Stimulated activated CD8-positive, alpha-beta memory T cell treated with anti-CD3 and anti-CD28 coated beads, Interleukin-4, amount 100 ng/mL, for 1 hour (primary cell): ENCODE measurements at places on chromosomes 1 and 21.

- DNase-seq: no peak
These were observed 4.6 kb upstream of the TIE1 start for GRCh38 chr1:43296207-43296606.

DNA sequence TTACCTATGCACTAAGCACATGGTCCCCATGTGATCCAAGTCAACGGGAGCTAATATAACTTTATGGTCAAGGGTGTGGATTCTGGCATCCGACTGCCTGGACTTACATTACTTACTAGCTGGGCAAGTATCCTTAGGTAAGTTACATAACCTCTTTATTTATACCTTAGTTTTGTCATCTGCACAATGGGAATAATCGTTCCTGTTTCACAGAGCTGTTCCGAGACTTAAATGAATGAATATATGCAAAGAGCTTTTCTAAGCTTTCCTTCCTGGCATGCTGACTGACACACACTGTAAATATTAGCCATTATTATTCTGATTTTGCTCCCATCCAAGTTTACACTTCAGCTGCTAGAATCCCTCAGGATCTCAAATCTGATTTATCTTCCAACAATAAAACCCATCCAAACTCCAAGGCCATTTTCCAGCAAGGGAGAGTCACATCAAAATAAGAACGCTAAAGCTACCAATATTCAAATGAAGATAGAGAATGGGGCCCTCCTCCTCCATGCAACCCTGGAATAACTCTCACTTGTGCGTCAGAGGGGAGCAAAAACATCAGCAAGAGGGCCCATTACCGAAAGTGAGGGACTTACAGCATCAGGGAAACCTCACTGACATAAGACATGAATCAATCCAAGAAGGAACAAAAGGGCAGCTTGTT lies 115.6 kb upstream of the KAZN start:
- no peak for DNase-seq

- no peak for DNase-seq
These were observed 8.3 kb upstream of the HES5 start for GRCh38 chr1:2538376-2538775.

DNA sequence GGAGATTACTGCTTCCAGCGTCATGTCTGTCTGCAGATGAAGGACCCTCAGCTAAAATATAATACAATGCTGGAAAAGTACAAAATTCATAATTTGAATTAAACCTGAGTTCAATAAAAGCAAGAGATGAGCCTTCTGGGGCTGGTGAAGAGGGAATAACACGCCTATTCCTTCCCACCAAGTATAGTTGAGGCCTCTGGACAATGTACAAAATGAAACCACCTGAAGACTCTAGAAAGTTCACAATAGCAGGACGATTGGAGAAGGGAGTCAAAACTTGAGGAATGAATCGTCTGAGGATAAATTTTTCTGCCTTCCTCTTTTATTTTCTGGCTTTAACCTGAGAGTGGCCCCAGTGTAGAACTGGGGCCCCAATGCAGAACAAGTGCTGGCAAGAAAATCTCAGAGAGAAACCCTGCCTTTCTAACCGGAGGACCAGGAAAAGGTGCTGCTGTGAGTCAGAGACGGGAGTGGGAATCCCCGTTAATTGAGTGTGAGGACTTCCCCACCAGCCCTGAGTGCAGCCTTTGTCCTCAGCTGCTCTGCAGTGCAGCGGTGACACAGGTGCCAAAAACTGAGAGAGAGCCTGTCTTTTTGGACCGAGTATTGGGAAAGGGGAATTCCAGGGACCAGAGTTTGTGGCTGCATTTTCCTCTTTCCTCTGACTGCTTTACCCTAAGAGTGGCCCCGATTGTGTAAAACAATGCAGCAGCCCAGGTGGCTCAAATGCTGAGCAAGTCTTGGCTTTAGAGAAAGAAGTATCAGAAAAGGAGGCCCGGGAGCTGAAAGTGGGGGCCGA lies 264.9 kb downstream of the DYRK1A start:
- no peak for DNase-seq

- no peak for DNase-seq
These were observed 52.2 kb upstream of the VTCN1 start for GRCh38 chr1:117262976-117263375.

DNA sequence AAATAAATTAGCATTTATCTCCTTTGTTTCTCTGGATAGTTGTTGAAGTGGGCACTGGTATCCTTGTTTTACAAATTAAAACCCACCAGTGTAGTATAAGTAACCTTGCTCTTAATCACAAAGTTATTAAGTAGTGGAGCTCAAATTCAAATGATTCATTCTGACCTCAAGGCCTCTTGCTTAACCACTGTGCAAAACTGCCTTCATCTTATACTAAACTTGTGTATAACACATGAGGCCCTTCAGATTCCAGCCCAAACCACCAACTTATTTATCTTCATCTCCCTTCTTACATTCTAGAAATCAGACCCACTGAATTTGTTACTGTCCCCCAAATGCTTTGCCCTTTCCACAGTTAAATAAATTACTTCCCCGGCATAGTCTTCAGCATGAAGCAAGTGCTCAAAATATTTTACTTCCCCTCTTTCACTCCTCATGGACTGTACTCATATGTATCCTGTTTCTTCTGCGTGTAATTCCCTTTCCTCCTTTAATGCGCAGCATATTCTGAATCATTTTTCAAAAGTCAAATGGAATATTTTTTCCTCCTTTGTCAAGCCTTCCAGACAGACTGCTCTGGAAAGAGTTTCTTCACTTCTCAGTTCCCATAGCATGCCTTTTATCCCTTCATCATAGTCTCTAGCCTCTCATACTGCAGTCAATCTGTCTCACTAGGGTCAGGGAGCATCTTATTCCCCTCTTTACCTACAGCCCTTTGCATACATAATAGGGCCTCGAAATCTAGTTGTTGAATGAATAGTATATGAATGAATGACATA lies 19.0 kb upstream of the DNASE2B start:
- DNase-seq: no peak

- no peak for DNase-seq
These were observed 30.6 kb downstream of the CDKN2C start for GRCh38 chr1:51000651-51001050.

- no peak for DNase-seq
These were observed 28.7 kb downstream of the PDE4B start for GRCh38 chr1:65821386-65821785.

GRCh38 chr1:55313903-55314302 lies 98.7 kb upstream of the USP24 start:
- DNase-seq: no peak

- no peak for DNase-seq
These were observed 90.6 kb upstream of the RALGPS2 start for GRCh38 chr1:178634445-178634844.

DNA sequence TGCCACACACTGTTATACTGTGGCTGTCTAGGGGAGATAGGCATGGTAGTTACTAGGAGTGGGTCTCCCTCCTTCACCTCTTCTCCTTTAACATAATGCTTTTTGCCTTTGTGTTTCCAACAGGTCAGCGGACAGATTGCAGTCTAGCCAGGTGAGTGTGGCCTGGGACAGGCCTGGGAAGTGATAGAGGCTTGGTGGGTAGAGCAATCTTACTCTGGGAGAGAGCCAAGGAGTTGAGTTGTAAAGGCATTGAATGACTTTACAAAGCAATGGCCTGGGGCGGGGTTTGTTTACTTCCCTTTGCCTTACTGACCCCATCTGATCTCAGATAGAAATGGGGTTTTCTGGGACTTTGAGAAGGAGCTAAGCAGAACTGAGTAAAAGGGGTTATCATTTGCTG lies 51.0 kb upstream of the IKBKE start:
- no peak for DNase-seq

- no peak for DNase-seq
These were observed 47.0 kb upstream of the BCAR3 start for GRCh38 chr1:93728480-93729131.
